Stimulated activated CD4-positive, alpha-beta T cell treated with anti-CD3 and anti-CD28 coated beads, Interleukin-1b, Interleukin-23, amount 100 ng/mL, for 24 hours (primary cell): ENCODE measurements at places on chromosomes 4 and X.
A peak's percentile ranks its signal among the peaks of the same experiment; 100 is the strongest.

DNA sequence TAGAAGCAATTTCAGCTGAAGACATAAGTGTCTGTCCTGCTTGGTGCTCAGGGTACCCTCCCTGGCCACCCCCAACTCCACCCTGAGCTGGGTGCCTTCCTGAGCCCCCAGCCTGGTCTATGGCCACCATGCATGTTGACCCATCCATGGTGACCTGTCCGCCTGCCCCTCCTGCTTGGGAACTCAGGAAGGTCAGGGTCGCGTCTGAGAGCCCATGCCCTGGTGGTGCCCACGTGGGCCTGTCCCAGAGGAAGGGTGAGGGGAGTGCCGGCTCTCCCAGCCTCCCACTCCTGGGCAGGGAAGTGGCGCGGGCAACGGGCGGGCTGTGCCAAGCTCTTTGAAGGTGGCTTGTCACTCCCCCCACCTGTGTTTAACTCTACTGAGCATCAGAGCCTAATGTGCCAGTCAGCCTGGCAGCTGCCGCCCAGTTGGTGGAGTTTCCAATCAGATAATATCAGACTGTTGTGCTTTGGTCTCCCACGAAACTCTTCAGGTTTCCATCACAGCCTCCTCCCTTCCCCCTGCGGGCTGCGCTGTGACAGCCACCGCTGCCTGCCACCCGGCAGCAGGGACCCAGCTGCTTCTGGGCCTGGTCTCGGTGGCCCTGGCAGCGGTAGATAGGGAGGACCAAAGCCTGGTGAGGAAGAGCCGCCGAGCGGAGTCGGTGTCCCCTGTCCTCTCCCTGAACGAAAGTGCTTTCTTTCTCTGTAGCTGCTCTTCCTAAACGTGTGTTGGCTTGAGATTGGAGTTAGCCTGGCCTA lies 4.8 kb downstream of the SH3BP2 start:
- no peak for DNase-seq

DNA sequence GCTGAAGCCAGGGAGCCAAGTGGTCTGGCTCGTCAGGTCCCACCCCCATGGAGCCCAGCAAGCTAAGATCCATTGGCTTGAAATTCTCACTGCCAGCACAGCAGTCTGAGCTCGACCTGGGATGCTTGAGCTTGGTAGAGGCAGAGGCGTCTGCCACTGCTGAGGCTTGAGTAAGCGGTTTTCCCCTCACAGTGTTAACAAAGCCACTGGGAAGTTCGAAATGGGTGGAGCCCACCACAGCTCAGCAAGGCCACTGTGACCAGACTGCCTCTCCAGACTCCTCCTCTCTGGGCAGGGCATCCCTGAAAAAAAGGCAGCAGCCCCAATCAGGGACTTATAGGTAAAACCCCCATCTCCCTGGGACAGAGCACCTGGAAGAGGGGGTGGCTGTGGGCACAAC lies 353.8 kb downstream of the NAP1L3 start:
- no peak for DNase-seq

- no peak for DNase-seq
Measured at GRCh38 chr4:157389741-157390140, 169.2 kb downstream of the GRIA2 start.

DNA sequence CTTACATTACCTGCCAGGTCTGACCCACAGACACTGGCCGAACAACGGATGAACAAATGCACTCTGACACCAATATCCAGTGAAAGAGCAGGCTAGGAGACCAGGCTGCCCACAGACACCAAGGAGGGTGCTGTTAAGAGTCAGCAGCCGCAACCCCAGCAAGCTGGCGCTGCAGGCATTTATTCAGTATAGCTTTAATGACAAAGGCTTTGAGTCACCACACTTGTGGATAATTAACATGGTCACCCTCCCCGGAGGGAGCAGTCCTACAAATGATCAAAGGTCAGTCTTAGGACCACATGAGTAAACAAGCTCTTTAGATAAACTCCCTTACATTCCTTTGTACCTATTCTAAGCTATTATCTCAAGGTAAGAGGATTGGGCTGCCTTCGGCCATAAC lies 368.5 kb upstream of the GRID2 start:
- DNase-seq = no peak

DNA sequence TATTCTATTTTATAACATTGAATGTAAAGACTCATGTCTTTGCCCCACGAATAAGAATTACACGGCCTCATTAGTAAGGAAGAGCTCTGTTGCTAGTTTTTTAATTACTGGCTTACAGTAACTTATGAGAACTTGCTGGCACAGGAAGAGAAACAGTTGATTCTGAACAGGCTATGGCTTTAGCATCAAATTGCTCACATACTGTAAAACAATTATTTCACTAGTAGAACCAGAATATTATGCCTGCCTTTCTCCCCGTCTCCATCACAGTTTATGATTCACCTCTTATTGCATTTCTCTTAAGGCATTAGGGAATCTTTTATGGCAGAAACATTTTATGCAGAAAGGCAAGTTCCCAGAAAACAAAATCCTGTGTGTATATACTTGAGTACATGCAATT lies 126.1 kb downstream of the SPRY1 start:
- no peak for DNase-seq

DNA sequence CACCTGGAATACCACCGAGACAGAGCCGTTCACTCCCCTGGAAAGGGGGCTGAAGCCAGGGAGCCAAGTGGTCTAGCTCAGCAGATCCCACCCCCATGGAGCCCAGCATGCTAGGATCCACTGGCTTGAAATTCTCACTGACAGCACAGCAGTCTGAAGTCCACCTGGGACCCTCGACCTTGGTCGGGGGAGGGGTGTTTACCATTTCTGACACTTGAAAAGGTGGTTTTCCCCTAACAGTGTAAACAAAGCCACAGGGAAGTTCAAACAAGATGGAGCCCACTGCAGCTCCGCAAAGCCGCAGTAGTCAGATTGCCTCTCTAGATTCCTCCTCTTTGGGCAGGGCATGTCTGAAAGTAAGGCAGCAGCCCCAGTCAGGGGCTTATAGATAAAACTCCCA lies 243.2 kb downstream of the RASL11B start:
- no peak for DNase-seq

- no peak for DNase-seq
Measured at GRCh38 chr4:6969826-6970800, 60.5 kb downstream of the TBC1D14 start.

DNA sequence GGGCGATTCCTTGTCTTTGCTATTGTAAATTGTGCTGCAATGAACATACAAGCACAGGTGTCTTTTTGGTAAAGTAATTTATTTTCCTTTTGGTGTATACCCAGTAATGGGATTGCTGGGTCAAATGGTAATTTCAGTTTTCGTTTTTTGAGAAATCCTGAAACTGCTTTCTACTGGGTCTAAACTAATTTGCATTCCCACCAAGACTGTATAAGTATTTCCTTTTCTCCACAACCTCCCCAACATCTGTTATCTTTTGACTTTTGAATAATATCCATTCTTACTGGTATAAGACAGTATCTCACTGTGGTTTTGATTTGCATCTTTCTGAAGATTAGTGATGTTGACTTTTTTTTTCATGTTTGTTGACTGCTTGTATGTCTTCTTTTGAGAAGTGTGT lies 2506.0 kb downstream of the PCDH7 start:
- DNase-seq = no peak

DNA sequence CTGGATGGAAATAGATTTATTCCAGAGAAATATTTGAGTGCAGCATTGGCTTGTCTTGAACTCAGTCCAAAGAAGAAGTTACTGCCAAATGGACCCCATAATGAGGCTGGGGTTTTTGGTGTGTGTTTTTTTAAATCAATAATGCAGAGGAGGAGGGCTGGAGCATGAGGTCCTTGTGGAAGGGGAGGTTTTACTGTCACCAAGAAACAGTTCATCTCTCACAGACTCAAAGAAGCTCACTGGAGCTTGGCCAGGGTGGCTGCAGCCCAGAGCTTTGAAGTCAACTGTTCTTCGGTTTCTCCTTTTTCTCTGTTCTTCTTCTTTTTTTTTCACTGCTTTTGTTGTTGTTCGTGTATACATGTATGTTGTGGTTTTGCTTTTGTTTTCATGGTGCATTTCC lies 377.7 kb downstream of the FBXW7 start:
- no peak for DNase-seq

- DNase-seq = no peak
Measured at GRCh38 chr4:27040356-27040755, 179.7 kb downstream of the STIM2 start.

GRCh38 chrX:17707731-17708130 lies 29.6 kb upstream of the SCML1 start:
- no peak for DNase-seq

GRCh38 chr4:108533245-108533844 lies 87.0 kb upstream of the RPL34 start:
- DNase-seq = no peak

- DNase-seq = no peak
Measured at GRCh38 chrX:13536551-13536950, 32.9 kb upstream of the EGFL6 start.

- no peak for DNase-seq
Measured at GRCh38 chrX:143336261-143336660, 181.0 kb downstream of the SPANXN3 start.

- DNase-seq = no peak
Measured at GRCh38 chr4:134747108-134747805, 545.7 kb upstream of the PABPC4L start.

DNA sequence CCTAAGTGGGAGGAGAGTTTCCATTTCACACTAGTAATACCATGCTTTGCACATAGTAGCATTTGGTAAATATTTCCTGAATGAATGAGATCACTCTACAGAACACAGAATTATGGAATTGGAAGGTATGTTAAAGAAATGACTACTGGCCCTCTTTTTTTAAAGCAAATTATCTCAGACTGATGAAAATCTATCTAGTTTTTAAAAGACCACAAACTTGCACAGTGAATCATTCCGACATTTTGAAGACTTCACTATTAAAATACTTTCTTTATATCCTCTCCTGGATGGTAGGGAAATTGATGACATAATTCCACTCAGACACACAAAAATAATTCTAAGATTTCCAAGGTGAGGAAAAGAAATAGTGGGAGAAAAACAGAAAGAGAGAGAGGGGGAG lies 68.4 kb upstream of the ETNPPL start:
- no peak for DNase-seq

DNA sequence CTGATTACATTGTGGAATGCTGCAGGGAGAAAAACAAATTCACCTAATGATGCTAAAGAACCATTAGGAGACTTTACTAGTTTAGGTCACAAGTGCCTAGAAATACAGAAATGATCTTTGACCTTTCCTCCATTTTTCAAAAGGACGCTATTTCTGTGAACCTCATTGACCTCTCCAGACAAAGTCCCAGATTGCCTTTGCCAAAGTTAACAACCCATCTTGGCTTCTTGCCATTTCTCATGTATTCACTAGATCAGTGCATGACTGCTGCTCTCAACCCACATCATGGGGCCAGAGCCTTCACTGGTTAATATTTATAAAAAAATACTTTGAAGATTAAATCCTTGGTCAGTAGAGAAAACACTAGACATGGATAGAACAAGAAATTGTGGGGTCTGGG lies 19.9 kb upstream of the AR start:
- no peak for DNase-seq

- DNase-seq = no peak
Measured at GRCh38 chrX:41664375-41664901, 24.3 kb upstream of the GPR34 start.

DNA sequence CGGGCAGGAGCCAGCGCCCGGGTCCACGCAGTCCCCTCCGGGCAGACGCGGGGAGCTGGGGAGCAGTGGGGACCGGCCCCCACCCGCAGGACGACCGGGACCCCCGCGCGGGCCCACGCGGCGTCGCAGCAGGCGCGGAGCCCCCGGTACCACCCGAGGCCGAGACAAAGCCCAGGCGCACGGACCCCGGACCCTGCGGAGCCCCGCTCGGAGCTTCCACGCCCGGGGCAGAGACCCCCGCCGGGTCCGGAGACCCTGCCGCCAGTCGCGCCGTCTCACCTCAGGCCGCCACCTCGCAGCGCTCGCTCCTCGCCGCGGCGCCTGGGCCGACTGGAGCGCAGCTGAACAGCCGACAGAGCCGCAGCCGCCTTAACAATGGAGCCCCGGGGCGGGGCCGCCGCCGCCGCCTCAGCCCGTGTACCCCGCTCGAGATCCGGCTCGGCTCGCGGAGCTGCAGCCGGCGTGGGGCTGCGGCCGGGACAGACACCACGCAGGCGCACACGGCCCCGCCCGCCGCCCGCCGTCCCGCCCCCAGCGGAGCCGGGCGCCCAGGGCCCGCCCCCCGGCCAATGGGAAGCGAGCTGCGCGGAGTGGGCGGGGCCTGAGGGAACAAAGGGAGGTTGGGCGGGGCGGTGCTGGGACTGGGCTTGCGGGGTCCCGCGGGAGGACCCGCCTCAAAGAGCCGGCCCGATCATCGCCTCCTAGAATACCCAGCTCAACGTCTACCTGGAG lies at the start of gene AFAP1:
Gene AFAP1 (minus strand): TSS at position 485 of the 732 bp plus-strand sequence. CDS start 67,783 bp downstream, outside the sequence.
- DNase-seq = peak; percentile 76

DNA sequence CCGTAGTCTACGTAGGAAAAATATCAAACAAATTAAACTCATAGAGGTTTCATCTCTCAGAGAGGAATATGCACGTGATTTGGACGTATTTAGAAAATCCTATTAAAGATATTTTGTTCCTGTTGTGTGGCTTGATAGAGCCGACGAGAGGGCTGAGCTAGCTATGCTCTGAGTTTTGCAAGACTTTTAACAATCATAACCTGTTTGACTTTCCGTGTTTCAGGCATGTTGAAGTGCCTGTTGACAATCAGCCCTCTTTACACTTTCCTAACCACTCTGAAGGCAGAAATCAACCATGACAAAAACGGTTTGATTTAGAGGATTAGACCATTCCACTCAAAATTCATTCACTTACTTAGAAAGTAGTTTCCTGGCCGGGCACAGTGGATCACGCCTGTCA lies 297.3 kb downstream of the ASMT start:
- DNase-seq = no peak

GRCh38 chrX:21741364-21741763 lies 16.6 kb downstream of the SMPX start:
- no peak for DNase-seq

GRCh38 chr4:148061141-148061481 lies 329.2 kb downstream of the ARHGAP10 start:
- DNase-seq = no peak

DNA sequence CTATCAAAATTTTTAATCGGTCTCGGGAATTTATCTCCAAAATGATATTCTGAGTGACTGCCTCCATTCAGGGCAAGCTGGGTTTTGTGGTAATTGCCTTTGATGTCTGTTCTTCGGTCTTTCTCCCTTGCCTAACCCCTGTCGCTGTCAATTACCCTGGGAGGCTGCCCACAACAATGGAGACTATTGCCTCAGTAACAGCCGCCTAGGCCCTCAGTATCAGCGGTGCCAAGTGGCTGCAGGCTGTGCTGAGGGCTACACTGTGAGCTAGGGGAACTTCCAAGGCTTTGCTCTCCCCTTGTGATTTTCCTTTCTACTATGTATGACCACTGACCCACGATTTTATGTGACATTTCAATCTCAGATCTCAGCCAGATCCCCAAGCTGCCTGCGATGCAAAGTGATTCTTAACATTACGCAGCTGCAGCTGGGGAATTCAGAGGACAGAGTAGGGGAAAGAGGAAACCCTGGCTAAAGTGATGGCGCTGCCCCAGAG lies 36.3 kb upstream of the REST start:
- DNase-seq = no peak

DNA sequence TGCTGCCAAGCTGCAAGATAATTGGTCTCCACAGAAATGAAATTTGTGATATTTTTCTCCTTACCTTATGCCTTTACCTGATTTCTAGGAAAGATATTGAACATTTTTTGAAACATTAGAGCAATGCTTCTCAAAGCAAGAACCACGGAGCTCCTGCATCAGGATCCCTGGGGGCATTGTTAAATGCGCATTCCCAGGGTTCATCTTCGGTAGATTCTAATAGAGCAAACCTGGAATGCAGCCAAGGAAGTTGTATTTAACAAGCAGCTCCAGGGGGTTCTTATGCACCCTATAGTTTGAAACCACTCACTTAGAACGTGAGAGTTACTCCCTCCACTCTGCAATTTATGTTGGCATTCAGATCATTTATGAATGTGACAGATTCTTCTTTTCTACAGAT lies 126.2 kb downstream of the SLC39A8 start:
- DNase-seq = no peak
